ENCODE measurements at places on chromosomes 7 and 10.

- DNase-seq, result no peak
These were observed 152.6 kb upstream of the PRR15 start for GRCh38 chr7:29410996-29411395.

GRCh38 chr7:33764752-33765451 lies 140.4 kb upstream of the BMPER start:
- DNase-seq, result no peak

DNA sequence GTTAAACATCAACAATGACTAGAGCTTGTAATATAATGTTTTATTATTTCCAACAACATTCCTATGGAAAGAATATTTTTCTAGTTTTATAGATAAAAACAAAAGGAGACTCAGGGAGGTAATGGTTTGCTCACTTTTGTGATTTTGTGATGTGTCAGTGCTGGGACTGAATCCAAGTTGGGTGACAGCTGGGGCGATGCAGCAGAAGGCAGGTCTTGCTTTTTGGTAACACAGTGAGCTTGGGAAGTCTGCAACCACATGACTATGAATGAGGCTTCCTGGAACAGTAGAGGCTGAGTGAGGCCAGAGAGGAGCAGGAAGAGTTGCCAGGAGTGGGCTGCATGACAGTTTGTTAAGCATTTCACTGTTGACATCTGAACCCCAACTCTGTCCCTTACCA lies 4.9 kb upstream of the YKT6 start:
- no peak for DNase-seq

DNA sequence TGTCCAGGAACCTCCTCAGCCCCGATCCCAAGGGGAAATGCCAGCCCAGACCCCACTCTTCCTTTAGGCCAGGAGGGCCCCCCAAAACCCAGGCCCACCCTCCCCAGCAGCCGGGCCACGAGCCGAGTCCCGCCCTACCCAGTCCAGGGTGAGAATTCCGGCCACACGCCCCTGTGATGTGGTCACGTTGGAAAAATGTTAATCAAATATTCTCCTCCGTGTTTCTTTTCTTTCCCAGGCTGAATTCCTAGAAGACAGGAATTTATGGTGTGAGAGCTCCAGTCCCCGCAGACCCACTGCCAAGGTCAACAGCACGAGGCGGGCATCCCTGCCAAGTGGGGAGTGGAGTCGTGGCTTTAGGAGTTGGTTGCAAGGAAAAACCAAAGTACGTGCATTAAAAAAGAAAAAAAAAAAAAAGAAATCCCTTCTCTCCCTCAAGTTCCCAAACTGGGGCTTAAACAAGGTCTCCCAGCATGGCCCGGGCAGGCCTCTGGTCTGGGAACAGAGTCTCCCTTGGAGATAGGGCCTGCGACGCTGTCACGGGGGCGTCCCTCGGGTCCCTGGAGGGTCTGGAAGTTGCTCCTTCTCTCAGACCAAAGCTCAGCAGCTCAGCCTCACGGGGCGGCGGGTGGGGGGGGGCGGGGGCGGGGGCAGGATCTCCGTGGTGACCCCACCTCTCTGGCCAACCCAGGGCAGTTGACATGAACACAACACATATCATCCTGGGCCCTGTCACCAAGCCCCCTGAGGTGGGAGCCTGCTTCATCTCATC lies 28.1 kb upstream of the ELN start:
- DNase-seq, result no peak

DNA sequence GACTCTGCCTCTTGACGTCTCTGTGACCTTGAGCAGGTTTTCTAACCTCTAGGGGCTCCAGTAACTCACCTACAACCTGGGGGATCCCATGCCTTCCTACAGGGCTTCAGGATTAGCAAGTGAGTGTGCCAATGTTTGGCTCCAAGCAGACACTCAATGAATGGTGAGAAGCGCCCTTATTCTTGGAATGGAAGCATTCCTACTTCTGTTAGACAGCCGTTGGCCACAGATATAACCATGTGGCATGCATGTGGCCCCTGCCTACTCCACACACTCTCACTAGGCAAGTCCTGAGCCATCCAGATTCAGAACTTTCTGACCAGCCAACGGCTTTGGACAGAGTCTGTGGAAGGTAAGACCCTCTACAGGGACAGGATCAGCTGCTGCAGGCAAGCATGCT lies 108.9 kb upstream of the LYZL2 start:
- DNase-seq, result no peak

DNA sequence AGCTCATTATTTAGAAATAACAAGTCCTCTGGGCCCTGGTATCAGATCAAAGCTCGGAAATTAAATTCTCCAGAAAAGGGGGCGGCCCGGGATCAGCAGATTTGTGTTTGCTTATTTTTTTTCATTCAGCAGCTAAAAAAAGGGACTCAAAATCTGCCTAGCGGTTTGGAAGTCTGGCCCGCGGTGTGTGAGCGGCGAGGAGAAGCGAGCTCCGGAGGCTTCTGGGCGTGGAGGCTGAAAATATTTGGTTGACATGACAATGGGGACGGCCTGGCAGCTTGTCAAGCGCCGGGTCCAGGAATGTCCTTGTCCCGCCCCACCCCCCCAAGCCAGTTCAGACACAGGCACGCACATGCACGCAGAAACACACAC lies 43.4 kb downstream of the FOXL3 start:
- DNase-seq, result no peak

DNA sequence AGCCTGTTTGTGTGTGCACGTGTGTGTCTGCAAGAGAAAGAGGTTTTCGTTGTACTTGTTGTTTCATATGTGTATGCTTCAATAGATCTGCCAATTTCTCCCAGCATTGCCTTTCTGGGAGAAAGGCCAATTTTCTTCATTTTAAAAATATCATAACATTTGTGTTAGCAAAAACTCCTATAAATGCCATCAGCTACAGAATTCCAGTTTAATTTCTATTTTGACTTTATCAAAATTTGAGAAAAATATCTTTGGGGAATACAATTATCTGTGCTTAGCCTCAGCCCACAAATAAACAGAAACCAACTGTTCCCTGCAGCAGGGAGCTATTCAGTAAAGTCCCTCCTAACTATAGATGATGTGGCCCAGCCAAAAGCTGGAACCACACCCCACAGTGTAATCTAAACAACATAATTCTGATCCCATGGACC lies 68.3 kb upstream of the MGMT start:
- DNase-seq, result no peak

- peak; percentile 2 for DNase-seq
These were observed 60.8 kb downstream of the RHOBTB1 start for GRCh38 chr10:60883187-60883586.

DNA sequence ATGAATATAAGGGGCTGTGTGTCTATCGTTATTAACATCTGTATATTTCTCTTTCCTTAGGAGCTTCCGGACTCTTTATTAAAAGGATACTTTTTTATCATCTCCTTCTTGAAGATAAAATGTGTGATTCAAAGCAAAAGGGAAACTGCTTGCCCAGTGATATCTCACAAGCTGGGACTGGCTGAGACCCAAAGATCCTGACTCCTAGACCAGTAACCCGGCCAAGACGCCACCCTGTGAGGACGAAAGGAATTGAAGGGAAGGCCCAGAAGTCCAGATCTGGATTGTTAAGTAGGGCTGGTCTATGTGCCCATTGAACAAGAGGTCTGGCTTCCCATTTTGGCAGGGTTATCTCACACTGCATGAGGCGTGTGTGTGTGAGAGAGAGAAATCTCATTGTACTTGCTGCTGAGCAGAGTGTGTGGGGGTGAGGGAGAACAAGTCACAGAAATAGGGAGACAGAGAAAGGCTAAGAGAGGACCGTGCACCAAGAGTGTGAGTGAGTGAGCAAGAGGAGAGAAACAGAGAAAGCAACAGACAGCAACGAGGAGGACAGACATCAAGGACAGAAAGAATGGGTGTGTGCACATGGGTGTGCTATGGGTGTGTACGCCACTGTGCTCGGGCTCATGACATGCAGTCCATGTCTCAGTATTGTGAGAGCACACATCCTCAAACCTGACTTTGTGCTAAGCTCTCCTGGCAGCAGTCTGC lies 75.4 kb downstream of the PLXNA4 start:
- DNase-seq, result peak; percentile 1

DNA sequence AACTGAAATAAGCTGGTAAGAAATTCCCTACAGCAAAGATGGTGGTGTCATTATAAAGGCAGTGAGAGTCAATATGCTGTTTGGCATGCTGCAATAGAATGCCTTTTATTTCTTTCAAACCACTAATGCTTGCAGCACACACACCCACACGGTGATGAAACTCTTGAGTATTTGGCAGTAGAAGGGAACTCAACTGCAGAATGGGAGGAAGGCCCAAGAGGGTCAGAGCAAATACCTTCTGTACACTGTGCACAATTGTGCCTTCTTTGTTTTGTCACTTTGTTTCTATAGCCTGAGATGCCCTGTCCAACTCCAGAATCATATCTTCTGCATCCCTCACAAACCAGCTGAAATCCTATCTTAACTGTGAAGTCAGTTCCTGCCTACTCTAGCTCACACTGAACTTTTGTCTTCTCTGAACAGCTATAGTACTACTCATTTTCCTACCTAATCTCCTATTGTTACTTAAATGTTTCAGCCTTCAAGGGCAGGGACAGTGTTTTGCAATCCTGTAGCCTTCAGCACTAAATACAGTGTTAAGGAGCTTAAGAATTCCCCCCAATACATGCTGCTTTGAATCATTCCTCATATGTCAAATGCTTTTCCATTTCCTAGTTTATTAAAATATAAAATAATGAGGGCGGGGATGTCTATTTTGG lies 22.2 kb downstream of the MMS19 start:
- no peak for DNase-seq

- no peak for DNase-seq
These were observed 16.4 kb upstream of the PARP12 start for GRCh38 chr7:140079121-140079536.

GRCh38 chr7:38756521-38756920 lies 125.3 kb upstream of the AMPH start:
- DNase-seq, result no peak

GRCh38 chr10:30111340-30112022 lies 52.1 kb upstream of the JCAD start:
- DNase-seq, result no peak

GRCh38 chr7:114148779-114149178 lies 230.0 kb upstream of the PPP1R3A start:
- DNase-seq, result no peak

DNA sequence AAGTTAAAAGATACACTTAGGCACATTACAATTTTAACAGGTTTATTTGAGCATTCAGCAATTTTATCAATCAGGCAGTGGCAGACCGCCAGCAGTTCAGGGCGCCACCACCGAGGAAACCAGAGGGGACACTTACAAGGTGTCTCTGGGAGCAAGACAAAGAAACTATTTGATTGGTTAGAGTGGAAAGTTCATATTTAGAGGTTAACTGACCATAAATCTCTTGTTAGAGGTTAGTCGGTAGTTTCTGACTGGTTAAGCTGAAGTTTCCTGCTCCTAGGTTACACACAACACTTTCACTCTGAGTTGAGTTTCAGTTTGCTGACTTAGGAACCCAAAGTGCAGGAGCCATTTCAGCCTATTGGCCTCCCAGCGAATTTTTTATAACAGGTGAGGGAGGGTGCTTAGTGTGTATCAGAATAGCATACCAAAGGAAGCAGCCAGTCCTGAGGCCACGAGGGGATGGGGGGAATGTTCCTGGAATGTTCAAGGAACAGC lies 10.8 kb upstream of the PVRIG start:
- DNase-seq, result no peak

DNA sequence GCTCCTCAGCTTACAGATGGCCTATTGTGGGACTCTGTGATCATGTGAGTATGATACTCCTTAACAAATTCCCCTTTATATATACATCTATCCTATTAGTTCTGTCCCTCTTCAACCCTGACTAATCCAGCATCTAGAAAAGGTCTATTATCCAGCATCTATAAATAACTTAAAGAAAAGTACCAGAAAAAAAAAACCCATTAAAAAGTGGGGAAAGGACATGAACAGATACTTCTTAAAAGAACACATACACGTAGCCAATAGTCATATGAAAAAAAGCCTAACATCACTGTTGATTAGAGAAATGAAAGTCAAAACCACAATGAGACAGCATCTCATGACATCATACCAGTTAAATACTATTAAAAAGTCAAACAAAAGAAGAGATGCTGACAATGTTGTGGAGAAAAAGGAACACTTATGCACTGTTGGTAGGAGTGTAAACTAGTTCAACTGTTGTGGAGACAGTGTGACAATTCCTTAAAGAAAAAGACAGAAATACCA lies 549.5 kb upstream of the GRM3 start:
- no peak for DNase-seq

DNA sequence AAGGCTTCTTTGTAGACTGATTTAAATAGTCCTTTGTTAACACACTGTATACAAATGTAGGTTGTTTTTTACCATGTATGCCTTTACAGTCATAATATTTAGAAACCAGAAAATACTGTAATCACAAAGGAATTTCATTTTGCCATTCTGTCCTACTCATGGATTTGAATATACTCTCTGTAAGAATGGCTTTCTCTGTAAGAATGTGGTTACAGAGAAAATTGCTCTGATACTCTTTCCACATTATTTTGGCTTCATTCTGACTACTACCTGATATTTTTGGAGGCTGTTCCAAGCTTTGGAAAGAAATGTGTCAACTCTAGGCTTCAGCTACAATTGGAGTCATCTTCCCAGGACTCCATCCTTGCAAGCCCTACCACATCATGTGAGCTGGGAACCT lies 23.5 kb downstream of the CH25H start:
- DNase-seq, result no peak

DNA sequence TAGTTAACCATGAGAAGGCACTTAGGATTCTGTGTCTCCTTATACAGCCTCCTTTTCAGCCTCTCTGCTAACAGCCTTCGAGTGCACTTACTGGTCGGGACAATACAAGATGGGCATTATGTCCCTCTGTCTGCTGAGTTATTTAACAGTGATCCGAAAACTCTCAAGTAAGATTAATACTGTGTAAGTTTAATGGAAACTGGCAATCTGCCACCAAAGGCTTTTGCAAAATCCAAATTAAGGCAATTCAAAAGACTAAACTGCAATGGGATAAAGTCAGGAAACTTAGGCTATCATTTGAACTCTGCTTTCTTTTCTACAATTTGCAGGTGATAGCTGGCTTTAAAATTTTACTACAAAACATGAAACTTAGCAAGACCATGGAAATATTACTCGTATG lies 477.8 kb downstream of the TFEC start:
- no peak for DNase-seq

DNA sequence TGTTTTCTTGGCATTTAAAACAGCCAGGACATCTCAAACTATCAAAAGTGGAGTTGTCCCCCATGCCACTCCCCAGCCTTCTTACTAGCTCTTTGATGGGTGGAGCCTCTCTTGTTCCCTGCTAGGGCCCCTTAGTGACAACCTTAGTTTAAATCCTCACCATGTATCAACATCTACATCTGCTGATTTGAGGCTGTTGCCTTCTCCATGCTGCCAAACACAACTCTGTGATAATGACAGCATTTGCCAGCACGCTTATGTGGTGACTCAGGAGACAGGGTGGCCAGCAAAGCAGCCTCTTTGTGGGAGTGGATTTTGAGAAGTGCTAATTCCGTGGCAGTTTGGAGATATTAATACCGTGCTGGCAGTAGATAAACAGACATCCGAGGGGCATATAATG lies 145.4 kb downstream of the LRRC4 start:
- DNase-seq, result no peak

DNA sequence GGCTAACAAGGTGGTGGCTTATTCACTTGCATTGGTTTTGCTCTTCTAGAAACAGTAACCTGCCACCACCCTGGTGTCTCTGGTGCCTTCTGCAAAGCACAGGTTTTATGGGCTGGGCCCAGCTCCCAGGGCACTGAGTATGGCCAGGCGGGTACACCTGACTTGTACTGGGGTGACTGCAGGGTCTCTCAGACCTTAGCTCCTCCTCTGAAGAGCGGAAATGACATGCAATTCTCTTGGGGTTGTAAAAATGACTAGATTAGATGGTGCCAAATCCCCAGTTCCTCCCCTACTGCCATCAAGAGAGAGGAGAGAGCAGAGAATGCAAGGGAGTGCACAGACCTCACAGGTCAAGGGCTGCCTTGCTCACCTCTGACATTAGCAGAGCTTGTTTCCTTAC lies 14.7 kb downstream of the ESYT2 start:
- no peak for DNase-seq

Data from SW 1271 (cell line).